ENCODE measurements at places on chromosomes 5 and 9. TPM values are rescaled to one million over a fixed set of nuclear protein-coding genes. Genes with fewer than 3 reads are reported as not detected.

GRCh38 chr5:57955511-57955910 is 472.9 kb upstream of the ACTBL2 start:
- no peak for DNase-seq

DNA sequence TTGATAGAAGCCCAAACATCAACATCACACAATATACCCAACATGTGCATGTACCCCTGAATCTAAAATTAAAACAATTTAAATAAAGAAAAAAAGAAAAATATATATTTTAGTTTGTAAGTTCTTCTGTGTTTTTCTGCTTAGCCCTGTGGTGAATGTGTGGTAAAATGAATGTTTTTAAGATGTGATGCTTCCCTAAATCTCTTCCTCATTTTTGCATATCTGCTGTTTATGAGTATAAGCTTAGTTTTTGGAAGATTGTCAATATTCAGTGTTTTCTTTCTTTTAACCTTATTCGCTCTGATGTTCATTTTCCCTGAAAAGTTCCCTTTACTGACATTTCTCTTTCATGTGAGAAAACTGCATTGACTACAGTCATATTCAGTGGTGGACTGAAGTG is 44.4 kb upstream of the DAB2 start:
- DNase-seq: no peak

DNA sequence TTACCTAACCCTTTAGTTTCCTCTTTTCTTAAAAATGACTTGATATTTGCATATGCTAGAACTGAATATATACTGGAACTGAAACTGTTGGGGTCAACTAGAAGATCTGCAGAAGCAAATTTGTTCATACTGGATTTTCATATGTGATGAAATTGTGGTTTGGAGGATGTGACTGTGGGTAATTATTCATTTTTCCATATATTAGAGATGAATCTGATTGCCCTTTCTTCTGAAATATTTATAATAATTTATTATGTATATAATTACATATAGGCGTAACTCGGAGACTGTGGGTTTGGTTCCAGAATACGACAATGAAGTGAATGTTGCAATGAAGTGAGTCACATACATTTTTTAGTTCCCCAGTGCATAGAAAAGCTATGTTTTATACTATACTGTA is 149.1 kb downstream of the ATP10B start:
- no peak for DNase-seq

DNA sequence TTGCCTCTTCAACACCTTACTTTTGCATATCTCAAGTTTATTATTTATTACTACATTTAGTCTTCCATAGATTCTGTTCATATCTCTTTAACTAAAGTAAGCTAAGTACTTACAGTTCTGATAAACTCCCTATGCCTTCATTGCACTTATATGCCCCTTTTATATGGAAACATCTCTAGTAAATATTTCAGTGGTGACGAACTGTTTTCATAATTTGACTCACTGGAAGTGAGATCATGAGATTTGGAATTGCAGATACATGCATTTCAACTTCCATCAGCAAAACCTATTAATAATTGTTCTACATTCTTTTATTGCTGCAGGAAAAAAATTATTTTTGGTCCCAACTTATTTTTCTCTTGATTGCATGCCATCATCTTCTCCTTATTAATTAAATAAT is 263.5 kb downstream of the CD180 start:
- DNase-seq: peak; percentile 10

- peak; percentile 7 for DNase-seq
These were observed 79.7 kb upstream of the ASTN2 start for GRCh38 chr9:117494401-117495090.

- no peak for DNase-seq
These were observed 178.1 kb downstream of the EBF1 start for GRCh38 chr5:158921441-158922262.

DNA sequence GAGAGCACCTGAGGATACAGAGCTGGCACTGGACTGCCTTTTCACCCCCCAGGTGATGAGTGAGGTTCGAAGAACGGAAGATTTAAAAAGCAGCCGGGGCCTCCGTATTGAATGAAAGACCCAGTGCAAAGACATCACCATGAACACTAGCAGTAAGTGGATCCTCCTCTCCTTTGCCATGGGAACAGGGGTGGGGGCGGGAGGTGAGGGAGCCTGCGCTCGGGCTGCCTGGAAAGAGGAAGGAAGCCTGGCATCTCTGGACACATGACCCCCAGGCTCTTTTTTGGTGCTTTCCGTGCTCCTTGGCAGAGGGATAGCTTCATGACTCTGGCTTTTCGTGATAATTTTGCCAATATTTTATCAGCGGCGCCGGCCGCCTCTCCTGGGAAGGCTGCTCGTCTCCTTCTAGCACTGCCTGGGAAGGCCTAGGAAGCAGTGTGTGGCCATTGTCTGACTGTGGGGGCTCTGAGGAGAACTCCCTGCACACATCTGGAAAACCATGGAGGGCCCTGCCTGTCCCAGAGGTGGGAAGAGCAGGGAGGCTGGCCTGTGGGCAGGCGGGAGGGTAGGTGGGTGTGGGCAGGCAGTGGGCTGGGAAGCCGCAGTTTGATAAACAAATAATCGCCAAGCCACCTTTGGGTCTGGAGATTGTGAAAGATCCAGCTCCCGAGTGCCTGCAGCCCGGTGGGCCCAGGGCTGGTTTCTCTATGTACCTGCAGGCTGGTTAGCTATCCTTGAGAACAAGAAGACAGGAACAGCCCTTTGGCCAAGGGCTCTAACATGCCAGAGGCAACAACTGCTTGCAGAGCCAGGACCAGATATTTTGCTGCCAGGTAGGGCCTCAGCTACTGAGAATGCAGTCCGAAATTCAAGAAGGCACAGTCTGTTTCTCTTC is 911 bp downstream of the ABLIM3 start:
- no peak for DNase-seq

DNA sequence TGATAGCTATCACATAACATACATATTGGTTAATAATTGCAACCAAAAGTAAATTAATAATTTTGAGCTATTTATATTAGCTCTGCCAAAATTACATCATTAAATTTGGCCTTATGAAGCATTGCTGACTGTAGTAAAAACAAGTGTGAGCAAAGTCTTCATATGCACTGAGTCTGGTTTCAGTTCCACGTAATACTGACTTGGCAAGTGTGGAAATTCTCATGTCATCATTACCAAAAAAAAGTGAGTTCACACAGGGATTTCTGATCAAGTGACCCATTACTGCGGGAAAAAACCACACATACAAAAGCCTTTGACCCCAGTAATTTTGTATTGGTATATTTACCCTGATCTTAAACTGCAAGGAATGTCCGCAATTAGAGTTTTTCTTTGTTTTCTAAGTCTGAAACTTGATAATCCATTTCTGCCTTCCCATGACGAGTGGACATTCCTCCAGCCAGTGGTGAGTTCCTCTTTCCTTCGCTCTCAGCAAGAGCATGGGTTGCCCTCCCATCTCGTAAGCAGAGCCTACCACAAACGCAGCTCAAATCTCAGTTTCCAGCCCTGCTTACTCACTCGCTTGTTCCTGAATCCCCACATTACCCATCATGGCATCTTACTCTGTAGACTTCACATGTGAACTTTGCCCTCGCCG is 220.2 kb upstream of the DMRT1 start:
- no peak for DNase-seq

- no peak for DNase-seq
These were observed 168.0 kb upstream of the SPRY4 start for GRCh38 chr5:142492781-142493281.

- no peak for DNase-seq
These were observed 34.2 kb downstream of the PRKACG start for GRCh38 chr9:68979538-68980314.

DNA sequence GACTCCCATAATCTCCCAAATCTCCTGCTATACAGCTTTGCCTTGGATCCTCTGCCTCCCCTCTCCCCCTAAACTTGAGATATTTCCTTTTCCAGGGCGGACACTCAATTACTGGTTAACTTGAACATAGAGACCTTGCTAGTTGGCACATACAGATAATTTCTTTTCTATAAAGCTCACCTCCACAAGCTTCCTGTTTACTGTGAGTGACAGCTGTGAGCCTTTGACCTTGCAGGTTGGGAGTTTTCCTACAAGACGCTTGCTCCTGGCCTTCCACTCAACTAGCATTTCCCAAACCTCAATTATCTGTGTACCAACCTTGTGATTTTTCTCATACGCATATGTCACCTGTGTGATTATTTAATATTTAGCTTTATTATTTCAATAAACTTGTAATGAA is 114.5 kb downstream of the GNA14 start:
- no peak for DNase-seq

DNA sequence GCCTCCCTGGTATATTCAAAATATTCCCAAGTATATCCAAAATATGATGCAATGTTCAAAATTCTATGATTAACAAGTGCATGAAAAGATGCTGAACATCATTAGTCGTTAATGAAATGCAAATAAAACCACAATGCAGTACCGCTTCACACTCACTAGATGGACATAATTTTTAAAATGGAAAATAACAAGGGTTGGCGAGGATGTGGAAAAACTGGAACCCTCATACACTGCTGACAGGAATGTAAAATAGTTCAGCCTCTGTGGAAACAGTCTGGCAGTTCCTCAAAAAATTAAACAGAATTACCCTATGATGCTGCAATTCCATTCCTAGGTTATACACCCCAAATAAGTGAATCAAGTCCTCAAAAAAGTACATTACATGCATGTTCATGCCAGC is 36.1 kb upstream of the MYOT start:
- no peak for DNase-seq

DNA sequence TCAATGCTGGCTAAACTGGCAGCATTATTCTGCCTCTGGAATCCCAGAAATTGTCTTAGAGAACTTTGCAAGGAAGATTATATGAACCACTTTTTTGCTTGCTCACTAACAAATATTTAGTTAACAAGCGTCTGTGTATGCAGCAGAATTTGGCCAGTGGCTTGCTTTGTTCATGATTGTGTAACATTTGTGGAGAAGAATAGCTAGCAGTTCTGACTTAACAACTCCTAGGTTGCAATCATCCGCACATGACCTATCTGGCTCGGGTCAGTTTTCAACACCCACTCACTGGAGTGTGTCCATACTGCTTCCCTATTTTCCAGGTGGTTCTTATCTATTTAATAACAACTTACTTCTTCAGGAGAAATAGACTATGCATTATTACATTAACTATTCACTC is 98.5 kb downstream of the SNX18 start:
- DNase-seq: peak; percentile 82

Gene ADAMTS16
- 1.3 TPM for total RNA-seq

Gene COL5A1
- 12.8 TPM for total RNA-seq

Gene NTRK2
- 9.8 TPM for total RNA-seq

Gene PCA3
- total RNA-seq: 0.05 TPM

Gene PTGDS
- not detected for total RNA-seq

Gene MSX2
- 1.1 TPM for total RNA-seq

Gene CD72
- 0.60 TPM for total RNA-seq

Gene FIBCD1
- total RNA-seq: 0.52 TPM

Gene ITK
- total RNA-seq: not detected

Gene C5
- total RNA-seq: 0.87 TPM

Measured in renal cortical epithelial cell (primary cell).